ENCODE measurements at places on chromosomes 3 and 15.

DNA sequence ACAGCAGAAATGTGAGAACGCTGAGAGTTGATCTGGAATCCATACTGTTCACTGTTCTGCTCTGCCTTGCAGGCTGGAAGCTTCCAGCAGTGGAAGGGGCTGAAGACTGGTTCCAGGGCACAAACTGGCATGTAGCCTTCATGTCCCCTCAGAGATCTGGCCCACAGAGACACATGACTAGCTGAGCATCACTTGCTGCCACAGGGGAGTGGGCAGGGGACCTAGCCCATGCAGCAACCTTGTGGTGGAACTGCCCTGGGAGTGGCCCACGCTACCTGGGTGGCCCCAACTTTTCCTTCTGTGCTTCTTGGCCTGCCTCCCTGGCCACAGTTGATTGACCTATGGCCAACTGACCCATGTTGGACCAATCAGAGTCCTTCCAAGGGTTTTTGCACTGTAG lies 98.1 kb downstream of the TPRA1 start:
- DNase-seq: no peak

DNA sequence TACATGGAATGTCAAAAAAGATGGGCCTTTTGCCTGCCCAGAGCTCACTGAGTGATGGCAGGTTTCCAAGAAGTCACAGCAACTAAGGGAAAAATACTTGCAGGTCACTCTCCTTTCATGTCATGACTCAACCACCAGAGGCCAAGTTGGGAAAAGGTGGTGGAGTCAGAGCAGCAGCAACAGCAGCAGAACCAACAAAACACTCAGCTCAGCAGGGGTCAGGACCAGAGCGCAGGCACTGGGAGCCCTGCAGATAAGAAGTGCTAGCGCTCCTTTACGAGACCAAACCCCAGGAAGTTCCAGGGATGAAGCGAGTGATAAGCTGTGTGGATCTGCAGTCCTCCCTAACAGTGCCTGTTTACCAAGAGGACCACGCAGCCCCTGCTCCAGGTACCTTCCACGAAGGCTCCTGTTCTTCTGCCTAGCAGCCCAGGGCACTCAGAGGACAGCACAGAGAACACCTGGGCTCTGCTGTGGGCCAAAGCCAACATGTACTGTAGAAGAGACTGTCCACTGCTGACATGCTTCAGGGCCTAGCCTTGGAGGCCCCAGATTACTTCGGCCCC lies 26.0 kb downstream of the POC1A start:
- no peak for DNase-seq

GRCh38 chr15:79122991-79123390 lies 32.4 kb upstream of the RASGRF1 start:
- no peak for DNase-seq

- DNase-seq: no peak
These were observed 603.7 kb upstream of the CFAP20DC start for GRCh38 chr3:59653405-59654122.

DNA sequence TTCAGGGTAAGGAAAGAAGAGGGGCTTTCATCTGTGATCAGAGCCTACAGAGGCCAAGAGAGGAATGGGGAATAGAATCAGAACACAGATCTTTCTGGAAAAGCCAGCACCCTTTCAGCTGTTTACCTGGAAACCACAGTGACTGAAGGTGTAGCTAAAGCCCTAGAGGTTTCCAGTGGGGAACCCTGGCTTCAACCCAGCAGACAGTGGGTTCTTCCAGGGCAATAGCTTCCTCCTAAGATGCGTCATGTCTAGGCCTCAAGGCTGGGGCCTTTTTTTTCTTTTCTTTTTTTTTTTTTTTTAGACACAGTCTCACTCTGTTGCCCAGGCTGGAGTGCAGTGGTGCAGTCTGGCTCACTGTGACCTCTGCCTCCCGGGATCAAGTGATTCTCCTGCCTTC lies 3.1 kb upstream of the CPNE9 start:
- DNase-seq: no peak

GRCh38 chr3:140617135-140617534 lies 60.7 kb upstream of the TRIM42 start:
- no peak for DNase-seq

DNA sequence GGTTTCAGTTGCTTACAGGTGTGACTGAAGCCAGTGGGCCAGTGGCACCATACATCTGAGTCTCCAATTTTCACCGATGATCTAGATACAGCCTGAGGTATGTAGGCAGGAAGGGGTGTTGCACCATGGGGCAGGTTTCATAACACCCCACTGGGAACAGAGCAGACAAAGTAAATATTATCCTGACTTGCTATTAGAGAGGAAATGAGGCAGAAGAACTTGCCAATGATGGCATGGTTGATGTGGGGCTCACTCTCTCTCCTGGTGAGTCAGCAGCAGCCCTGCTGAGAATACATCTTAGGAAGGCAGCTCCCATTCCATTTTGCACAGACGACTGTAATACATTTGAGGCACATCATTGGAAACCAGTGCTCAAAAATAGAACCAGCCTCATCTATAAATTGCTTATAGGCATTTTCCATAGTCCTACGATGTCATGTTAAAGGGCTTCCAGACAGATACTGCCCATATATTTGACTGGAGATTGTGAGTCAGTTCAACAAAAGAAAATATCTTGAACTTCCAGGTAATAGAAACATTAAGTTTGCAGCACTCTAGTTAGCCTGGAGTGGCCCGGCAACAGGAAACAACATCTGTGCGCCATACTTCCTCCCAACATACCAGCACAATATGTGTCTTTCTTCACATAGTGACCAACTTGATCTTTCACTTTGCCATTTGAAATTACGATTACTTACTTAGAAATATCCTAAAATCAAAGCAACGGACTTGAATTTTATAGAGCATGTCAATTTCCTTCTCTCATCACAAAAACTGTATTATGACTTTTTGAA lies 175.5 kb downstream of the NECTIN3 start:
- DNase-seq: no peak

GRCh38 chr3:53890726-53891475 lies 758 bp downstream of the SELENOK start:
- DNase-seq: no peak

- DNase-seq: no peak
These were observed 141.2 kb upstream of the LINGO1 start for GRCh38 chr15:77773903-77774302.

DNA sequence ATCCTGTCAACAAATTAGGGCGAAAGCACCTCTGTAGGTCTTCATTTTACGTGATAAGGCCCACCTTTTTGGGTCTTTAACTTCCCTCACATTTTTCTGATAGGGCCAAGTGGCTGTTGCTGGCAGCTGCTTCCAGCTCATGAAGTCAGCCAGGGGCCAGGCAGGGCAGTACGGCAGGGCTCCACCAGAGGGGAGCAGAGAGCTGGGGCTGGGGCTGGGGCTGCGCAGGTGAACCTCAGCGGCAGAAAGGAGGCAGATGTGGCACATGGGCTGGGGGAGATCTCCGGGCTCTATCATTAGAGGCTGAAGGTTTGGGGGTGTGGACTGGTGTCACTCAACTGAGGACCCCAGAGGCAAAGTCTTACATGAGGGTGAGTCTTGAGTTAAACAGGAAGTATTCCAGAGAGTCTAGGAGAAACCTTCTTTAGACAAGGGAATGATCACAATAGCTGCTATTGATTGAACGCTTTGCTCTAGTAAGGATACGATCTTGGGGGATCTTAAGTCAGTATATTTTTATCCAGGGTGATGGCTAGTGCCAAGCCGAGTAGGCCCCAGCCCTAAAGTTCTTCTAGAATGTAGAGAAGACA lies 62.8 kb upstream of the MEX3B start:
- DNase-seq: no peak
